Omental fat pad (tissue), 4 donors: ENCODE measurements at places on chromosomes 6 and 20. TPM values are rescaled to one million over a fixed set of nuclear protein-coding genes. Genes with fewer than 3 reads are reported as not detected.

- DNase-seq = no peak
Observed at GRCh38 chr20:50491926-50492634, 18.1 kb upstream of the PTPN1 start.

- DNase-seq = no peak
Observed at GRCh38 chr6:156344491-156344890, 432.7 kb upstream of the ARID1B start.

GRCh38 chr6:10587656-10588406 lies 66.7 kb downstream of the GCNT2 start:
- DNase-seq = no peak

GRCh38 chr6:121520337-121521163 lies 85.1 kb downstream of the GJA1 start:
- no peak for DNase-seq

GRCh38 chr20:1618954-1619540 lies 762 bp downstream of the SIRPB1 start:
- DNase-seq = no peak

DNA sequence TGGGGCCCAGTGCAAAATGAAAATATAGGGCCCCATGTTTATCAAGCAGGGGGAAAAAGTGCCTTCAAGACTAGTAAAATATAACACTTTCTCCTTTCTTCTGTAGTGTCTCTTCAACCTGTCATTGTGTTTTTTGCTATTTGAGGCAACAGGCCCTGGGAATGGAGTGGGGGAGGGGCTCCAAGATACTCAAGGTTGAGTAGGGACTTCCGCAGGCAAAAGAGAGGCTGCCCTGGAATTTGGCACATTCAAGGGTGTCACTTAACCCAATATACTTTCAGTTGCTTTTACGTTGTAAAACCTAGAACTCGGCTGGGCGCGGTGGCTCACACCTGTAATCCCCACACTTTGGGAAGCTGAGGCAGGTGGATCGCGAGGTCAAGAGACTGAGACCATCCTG lies 154.9 kb downstream of the ALDH8A1 start:
- DNase-seq = no peak

DNA sequence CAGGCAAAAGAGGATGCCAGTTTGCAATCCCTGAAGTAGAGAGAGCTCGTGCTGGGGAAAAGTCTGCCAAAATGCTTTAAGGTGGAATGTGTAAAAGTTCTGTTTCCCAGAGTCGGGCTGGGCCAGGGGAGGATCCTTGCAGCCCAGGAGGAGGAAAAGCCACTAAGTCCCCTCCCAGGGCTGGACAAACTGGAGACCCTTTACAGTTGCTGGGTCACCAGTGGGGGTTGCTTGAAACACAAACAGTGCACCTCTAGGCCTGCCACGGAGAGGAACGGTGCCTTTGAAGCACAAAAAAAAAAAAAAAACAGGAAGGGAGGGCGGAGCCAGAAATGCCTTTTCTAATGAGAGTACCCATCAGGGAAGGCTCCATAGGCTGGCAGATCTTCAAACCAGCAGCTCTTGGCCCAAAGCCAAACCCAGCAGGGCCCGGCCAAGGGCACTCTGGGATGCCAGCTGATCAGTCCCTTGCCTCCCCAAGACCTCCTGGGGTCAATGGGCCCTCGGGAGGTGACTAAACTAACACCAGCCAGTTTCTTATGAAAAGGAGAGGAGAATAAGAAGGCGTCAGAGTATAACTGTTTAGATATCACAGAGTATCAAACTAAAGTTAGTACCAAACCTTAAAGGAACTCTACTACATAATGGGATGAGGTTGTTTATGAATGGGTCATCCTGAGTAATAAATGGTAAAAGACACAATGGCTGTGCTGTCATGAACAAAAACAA lies 23.7 kb downstream of the HLA-A start:
- peak; percentile 63 for DNase-seq

- no peak for DNase-seq
Observed at GRCh38 chr20:44054849-44055248, 132.1 kb downstream of the JPH2 start.

- DNase-seq = no peak
Observed at GRCh38 chr20:57711311-57711712, 1.5 kb upstream of the PMEPA1 start.

DNA sequence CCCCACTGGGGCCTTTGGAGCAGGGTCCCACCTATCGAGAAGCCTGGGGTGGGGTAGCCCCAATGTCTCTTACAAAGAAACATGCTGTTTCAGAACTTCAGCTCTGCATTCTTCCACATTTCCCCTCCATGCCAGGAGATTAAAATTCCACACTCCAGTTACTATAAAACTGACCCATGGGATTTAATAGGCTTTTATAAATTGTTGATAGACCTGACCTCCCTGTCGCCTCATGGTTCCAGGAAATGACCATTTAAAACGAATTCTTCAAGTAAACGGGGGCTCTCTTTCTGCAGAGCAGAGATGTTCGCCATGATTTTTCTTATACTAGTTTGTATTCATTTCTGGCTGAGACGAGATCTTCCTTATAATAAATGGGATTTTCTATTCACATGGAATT lies 19.3 kb downstream of the RIN2 start:
- DNase-seq = no peak

DNA sequence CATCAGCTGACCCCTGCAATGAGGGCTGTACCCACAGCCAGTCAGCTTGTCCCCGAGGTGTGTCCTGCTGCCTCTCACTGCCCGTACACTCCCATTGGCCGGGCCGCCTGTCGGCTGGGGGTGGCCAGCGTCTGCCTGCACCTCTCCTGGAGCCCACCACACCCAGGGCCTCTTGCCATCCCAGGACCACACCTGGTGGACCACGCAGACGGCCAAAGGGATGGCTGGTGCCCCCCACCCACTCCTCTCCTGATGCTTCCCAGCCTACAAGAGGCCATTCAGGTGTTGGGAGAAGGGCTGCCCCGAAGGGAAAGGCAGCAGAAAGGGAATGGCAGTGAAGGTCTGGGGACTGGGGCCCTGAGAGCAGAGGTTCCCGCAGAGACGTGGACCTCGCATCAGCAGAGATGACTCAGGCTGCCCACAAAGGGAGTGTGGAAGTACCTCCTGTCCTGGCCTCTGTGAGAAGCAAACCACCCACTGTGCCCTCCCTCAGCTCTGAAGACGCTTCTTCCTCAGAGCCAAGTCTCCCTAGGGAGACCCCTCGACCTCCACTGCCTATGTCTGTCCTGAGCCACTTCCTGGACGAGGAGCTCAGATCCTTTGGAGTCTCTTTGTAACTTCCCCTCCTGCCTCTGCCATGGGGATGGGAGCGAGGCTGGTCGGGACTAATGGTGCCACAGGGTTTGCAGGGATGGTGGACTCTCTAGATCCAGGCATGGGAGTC lies 60.9 kb downstream of the PYGB start:
- DNase-seq = no peak

GRCh38 chr20:16661756-16662155 lies 68.1 kb upstream of the SNRPB2 start:
- DNase-seq = no peak

DNA sequence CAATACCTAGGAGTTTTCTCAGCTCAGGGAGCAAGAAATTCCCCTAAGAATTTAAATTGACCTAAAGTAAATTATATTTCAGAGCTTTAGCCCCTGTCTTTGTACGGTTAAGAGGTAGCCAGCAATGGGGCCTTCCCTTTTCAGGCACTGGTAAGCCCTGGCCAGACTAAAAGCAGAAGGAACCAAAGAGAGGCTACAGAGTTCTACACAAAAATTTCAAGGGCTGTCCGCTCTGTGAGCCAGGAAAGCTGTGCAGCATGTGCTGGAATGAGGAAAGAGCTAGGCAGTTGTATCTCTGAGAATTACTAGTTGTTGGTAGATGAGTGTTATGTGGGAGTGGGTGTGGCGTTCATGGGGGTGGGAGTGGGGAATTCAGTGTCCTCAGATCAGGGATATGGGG lies 96.3 kb upstream of the MAFB start:
- DNase-seq = no peak

- no peak for DNase-seq
Observed at GRCh38 chr20:39110819-39111136, 148.6 kb downstream of the DHX35 start.

- DNase-seq = no peak
Observed at GRCh38 chr20:46362921-46363867, 43.2 kb downstream of the ELMO2 start.

DNA sequence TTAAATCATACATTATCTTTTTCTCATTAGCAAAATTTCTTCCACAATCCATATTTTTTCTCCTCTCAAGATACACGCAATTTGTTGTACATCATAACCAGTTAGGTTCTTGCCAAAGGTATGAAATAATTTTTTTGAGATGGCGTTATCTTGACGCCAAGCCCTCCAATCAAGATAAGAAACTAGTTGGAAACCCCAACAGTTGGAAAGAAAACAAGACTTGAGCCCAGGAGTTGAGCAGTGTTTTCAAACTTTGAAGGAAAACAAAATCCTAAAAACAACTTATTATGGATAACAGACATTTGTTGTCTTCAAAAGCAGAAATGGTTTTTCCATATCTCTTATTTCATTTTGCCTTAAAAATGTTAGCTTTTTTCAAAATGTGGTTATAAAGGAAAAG lies 184.8 kb downstream of the SLC24A3 start:
- DNase-seq = no peak

DNA sequence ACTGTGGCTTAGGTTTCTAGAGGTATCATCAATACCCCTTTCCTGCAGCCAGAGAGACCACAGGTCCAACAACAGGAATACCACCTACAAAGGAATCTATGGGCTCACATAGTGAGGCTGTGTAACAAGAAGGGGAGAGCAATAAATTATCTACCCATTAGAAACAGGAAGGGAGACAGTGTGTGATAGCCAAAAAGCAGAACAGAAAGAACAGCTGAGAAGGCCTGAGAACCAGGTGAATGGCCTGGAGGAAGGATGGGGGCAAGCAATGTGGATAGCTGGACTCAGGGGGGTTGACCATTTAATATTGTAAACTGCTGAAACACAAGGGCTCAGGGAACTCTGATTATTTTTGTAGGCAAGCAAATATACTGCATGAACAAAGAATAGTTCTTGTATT lies 628.2 kb downstream of the COL12A1 start:
- no peak for DNase-seq

DNA sequence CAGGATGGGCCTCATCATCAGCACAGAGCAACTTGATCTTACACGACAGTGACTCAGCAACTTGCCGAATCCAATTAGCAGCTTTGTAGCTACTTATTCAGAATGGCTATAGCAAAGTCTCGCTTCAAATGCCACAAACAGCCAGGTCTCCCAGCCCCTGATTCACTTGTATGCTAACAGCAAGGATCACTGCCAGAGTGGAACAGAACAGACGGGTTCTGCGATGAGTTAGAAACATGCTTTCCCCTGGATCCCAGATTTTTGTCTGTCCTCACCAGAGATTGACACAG lies 254.4 kb downstream of the NRN1 start:
- DNase-seq = no peak

- no peak for DNase-seq
Observed at GRCh38 chr6:27901801-27902200, 10.4 kb downstream of the OR2B2 start.

DNA sequence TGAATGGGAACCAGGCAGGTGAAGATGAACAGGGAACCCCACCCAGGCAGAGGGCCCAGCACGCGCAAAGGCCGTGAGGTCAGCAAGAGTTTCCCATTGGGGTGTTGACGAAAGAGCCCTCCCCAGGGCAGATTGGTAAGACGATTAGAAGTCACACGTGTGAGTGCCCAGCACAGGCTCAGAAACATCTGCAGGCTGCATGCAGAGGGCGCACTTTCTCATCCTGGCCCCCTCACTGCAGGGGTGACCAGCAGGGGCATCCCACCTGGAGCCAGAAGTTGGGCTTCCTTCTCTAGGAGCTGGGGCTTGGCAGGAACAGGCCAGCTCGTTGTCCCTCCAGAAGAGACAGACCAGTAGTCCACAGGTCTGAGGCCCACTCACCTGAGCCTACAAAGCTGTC lies 38.4 kb downstream of the VSTM2L start:
- DNase-seq = peak; percentile 4

DNA sequence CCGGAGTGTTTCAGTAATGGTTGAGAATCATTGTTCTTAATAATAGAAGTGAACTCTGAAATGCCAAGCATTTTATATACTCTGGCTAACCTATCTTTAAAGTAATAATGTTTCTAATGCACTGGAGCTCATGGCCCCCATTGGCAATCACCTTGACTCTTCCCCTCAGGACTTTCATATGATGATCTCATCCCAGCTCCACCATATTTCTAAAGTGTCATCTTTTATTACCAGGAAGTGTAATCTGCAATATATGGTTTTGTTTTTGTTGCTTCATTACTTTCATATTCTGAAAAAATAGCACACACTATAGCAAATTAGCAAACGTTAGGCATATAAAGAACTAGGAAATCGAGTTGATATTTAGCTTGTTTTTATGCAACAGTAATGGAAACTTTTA lies 60.3 kb downstream of the TULP4 start:
- no peak for DNase-seq

Gene CTCFL
- not detected for total RNA-seq

Gene NKAIN4
- total RNA-seq = not detected

Gene CRISP2
- not detected for total RNA-seq

Gene RBPJL
- not detected for total RNA-seq

Gene POM121L2
- not detected for total RNA-seq

Gene SIGLEC1
- 26.7 TPM for total RNA-seq

Gene PRR18
- 0.37 TPM for total RNA-seq

Gene KIAA1755
- 1.2 TPM for total RNA-seq

Gene TREML2
- 0.44 TPM for total RNA-seq
